ENCODE measurements at places on chromosomes 4 and X. TPM values are rescaled to one million over a fixed set of nuclear protein-coding genes. Genes with fewer than 3 reads are reported as not detected.

ZAR1 gene
- 0.20 TPM for total RNA-seq

ANTXR2 gene
- total RNA-seq: 26.2 TPM

ASMT gene
- total RNA-seq: 0.20 TPM

CT45A1 gene
- total RNA-seq: not detected

MAP7D2 gene
- 0.69 TPM for total RNA-seq

YIPF6 gene
- 27.6 TPM for total RNA-seq

DNA sequence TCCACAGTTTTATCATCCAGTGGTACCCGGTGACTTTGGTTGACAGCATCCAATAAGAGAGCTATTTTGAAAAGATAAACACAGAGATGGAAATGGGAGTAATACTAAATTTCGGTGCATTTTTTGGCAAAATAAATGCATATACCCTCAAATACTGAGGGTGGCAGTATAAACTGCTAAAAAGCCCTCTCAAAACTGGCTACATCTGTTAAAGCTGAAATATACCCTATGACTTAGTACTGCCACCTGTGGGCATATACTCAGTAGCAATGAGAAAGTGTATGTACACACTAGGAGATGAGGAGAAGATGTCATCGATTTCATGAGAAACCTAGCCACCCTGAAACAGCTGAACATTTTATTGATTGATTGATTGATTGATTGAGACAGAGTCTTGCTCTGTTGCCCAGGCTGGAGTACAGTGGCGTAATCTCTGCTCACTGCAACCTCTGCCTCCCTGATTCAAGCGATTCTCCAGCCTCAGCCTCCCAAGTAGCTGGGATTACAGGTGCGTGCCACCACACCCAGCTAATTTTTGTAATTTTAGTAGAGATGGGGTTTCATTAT is 12.2 kb upstream of the TMEM128 start:
- no peak for DNase-seq

GRCh38 chr4:7191546-7192251 is 639 bp upstream of the SORCS2 start:
- no peak for DNase-seq

DNA sequence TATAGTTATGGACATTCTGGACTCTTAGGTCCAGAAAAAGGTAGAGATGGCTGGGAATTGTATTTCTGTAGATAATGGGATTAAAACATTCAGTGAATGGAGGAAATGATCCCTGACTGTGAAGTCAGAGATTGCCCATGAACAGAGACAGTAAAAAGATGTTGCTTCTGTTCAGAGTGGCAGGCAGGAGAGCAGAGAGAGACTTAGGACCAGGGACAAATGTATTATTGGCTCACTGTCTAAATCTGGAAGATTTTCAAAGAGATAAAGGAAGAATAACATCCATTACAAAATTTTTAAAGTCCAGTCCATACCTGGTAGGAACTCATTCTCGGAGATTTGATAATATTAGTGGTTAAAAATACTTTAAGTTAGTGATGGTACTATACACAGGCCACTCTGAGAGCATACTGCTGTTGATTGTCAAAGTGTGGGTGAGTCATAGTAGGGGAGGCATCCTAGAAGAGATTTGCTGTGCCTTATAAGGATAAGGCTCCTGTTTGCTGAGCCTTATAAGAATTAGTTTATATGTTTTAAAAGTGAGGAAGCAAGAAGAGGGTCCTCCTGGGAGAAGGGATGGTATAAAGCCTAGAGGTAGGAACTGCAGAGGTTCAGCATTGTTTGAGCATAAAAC is 53.0 kb downstream of the JADE3 start:
- DNase-seq: no peak

GRCh38 chrX:48468247-48468671 is 1.8 kb downstream of the SLC38A5 start:
- no peak for DNase-seq

- no peak for DNase-seq
Observed at GRCh38 chrX:153966841-153967535, 4.6 kb downstream of the HCFC1 start.

GRCh38 chr4:85555206-85555605 is 80.3 kb downstream of the ARHGAP24 start:
- no peak for DNase-seq

- peak; percentile 31 for DNase-seq
Observed at GRCh38 chr4:142416711-142417275, 429.3 kb downstream of the INPP4B start.

DNA sequence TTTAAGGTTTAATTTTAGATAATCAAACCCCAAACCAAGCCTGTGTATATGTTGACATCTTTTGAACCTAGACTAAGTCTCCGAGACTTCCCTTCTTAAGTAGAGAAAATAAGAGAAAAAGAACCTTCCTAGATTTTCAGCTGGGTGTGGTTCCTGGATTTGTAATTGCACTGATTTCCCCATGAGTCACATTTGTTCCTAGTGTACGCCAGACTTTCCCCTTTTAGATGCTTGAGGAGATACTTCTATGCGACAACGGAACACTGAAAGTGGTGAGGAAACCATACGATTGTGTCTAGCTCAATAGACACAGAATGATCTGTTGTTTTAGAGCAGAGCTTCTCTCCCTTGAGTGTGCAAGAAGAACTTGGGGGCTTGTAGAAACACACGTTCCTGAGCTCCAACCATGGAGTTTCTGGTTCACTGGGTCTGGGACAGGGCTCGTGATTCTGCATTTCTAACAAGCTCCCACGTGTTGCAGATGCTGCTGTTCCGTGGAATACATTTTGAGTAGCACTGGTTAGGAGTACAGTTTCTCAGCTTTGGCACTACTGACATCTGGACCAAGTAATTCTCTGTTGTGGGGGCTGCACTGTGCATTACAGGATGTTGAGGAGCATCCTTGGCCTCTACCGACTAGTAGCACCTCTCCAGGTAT is 87.1 kb downstream of the AMELX start:
- DNase-seq: no peak

- DNase-seq: no peak
Observed at GRCh38 chrX:148984238-148984637, 483.8 kb downstream of the AFF2 start.

- peak; percentile 13 for DNase-seq
Observed at GRCh38 chr4:79445371-79445781, 37.3 kb upstream of the GK2 start.

- DNase-seq: no peak
Observed at GRCh38 chr4:3069661-3070199, 4.6 kb downstream of the HTT-AS start.

- DNase-seq: no peak
Observed at GRCh38 chrX:17553469-17553868, 178.5 kb downstream of the NHS start.

Measured in skin of body (tissue), 3 donors.